ENCODE measurements at places on chromosomes 2 and 18.

DNA sequence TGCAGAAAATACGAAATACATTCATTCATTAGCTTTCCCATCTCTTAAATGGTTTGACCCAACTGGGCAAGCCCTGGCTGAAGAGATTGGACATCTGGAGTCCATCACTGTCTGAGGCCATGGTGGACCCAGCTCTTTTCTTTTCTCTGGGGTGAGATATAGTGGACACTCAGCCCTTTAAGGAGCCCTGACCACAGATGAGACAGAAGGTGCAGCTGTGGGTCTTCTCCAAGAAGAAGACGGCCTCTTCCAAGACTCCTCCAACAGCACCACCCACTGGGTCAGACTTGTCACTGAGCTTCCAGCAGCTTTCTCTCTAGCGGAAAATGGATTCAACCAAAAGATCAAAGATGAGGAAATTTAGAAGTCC lies 27.2 kb downstream of the TWIST2 start:
- DNase-seq, result no peak

DNA sequence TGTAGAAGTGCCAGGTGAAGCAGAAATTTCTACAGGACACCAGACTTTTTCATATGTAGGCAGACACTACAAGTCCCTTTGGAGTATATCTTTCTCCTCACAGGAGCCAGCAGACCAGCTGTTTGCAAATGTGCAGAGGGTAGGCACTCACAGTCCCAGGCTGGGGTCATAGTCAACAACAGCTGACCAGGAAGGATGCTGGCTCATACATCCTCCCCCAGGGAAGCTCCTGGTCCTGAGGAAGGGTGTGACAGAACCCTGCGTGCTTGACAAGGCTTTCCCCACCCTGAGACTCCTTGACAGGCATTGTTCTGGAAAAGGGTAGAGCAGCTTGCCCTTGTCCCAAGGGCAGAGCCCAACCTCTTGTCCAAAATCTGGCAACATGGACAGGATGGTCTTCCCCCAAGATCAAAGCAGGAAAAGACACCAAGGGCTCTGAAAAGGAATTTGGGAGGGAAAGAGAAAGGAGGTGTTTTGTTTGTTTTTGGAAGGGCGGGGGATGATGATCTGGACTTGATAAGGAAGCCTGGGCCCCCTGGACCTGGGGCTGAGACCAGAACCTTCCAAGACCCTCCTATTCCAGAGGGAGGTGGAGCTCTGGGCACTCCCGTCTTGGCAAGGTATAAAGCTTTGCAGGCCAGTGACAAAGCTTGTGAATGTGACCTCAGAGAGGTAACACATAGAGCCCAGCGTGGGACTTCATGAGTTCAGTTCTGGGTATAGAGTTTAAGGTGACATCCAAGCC lies 87.1 kb downstream of the GFPT1 start:
- no peak for DNase-seq

DNA sequence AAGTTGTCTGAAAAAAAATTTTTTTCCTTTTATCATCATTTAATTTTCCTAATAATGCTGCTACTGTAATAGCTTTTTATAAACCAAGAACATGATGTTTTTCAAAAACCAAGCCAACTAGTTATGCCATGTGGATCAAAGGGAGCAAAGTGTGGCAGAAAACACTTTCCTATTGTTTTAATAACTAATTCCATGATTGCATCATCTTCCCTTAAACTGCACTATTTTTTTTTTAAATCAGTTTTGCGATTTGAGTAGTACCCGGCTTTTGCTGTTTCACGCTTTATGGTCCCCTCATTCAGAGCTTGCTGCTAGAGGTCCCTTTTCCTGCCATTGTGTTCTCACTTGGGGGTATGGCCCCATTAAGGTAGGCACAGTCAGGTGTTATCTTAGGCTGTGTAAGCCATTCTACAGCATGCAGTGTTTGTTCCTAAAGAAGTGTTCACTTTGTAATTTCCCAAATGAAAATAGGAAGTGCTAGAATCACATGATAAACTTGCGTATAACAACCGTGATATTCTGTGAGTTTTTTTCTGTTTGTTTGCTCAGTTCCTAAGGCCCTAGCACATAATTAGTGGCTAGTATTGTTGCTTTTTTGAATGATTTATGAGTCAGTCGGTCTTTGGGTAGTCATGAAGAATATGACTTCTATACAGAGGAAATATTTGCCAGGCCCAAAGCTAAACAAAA lies 225.8 kb downstream of the PTGR3 start:
- DNase-seq, result no peak

DNA sequence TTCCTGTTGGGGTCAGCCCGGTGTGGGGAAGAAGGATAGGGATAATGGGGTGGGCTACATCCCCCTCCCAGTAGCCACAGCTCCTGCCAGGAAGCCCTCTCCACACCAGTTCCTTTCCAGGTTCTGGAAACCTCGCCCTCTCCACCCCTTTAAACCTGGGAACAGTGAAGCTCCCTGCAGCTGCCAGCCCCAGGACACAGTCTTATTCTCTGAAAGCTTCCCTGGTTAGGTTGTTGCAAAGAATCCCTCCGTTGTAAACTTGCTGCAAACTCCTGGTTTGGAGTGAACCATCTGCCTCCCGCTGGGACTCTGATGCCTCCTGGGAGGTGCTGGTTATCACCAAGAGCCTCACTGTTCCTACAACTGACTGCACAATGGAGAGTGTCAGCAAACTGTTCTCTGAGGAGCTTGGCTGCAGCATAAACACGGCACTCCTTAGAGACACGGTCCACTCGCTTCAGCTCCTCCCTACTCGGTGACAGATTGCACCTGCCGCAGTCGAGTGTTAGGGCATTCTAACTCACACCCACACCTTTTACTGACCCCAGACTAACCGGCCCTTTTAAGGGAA lies 261.8 kb upstream of the RAB6C start:
- DNase-seq, result peak; percentile 53

- DNase-seq, result no peak
These were observed 21.4 kb downstream of the RAB27B start for GRCh38 chr18:54849683-54850082.

GRCh38 chr2:235870515-235870914 lies 297.7 kb downstream of the GBX2 start:
- DNase-seq, result no peak

- no peak for DNase-seq
These were observed 114.3 kb downstream of the MGAT5 start for GRCh38 chr2:134368009-134368817.

DNA sequence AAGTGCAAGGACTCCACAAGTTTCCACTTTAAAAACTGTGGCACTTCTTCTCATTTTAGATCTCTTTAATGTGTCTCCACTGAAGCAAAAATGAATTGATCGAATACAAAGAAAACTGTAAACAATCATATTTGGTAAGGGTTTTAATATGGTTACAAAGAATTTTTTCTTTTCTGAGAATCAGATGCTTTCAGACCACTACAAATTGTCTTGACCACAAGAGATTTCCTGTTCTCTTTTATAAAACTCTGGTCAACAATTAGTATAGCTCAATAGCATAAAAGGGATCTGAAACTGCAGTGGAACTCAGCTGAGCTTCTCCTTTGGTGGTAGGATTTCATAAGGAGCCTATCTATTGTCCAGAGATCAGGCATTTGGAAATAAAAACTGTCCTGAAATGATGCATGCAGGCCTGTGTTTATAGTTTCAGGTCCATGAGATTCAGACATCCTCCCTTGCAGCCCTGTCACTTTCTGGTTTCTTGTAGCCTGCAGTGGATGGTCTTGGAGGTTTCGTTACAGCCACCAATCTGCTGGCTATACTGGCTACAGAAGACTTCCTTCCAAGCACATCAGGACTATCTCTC lies 120.0 kb downstream of the DOCK10 start:
- DNase-seq, result no peak

- DNase-seq, result no peak
These were observed 4.9 kb downstream of the KIF1A start for GRCh38 chr2:240814946-240815760.

DNA sequence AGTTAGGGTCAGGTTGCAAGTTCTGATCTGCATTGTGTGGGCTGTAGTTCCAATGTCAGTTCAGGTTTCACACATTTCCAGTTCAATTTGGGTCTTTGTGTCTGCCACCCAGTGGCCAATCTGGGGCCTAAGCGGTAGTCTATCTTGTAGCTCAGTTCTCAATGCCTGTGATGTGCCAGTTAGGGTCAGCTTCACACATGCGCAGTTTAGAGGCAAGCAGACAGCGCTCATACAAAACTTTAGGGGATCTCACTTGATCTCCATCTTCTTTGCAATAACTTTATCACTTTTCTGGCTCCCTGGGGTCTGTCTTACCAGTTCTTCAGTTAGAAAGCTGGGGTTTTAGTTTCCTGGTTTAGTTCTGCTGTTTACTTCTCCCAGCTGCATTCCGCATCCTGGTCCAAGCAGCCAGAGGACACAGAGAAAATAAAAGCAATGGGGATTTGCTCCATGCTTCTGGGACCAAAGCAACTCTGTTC lies 11.0 kb upstream of the ZNF24 start:
- no peak for DNase-seq

DNA sequence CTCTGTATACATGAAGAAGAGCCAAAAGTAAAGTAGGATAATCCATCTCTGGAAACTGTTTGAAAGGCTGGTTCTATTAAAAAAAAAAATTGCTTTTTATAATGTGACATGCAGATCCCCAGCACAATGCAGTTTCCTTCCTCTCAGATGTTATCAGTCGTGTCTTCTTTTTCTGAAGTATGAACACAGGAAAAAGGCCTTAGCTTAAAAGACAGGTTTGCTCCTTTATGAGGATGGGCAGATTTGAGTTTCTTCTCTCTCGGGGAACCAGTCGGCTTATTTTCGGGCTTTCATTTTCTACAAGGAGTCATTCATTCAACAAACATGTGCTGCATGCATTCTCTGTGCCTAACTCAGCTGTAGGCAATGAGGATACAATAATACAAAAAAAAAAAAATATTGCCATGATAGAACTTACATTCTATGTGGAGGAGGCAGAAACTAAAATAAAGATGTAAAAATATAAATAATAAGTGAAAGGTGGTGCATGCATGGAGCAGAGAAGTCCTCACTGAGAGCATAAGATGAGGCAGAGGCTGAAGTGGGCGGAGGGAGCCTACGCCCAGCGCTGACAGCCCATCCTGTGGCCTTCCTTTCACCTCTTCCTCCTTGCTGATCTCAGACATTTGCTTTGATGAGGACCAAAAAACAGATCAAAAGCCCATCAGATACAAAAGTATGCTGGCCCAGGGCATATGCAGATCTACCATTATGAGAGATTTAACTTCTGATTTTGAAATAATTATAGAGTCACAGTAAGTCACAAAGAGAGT lies at the start of gene CD226:
TSS of gene CD226 (minus strand) at position 513 of the 773 bp plus-strand sequence. CDS start at position 46, 467 bp downstream.
- no peak for DNase-seq

- no peak for DNase-seq
These were observed 357.8 kb upstream of the CDH20 start for GRCh38 chr18:60975420-60975819.

DNA sequence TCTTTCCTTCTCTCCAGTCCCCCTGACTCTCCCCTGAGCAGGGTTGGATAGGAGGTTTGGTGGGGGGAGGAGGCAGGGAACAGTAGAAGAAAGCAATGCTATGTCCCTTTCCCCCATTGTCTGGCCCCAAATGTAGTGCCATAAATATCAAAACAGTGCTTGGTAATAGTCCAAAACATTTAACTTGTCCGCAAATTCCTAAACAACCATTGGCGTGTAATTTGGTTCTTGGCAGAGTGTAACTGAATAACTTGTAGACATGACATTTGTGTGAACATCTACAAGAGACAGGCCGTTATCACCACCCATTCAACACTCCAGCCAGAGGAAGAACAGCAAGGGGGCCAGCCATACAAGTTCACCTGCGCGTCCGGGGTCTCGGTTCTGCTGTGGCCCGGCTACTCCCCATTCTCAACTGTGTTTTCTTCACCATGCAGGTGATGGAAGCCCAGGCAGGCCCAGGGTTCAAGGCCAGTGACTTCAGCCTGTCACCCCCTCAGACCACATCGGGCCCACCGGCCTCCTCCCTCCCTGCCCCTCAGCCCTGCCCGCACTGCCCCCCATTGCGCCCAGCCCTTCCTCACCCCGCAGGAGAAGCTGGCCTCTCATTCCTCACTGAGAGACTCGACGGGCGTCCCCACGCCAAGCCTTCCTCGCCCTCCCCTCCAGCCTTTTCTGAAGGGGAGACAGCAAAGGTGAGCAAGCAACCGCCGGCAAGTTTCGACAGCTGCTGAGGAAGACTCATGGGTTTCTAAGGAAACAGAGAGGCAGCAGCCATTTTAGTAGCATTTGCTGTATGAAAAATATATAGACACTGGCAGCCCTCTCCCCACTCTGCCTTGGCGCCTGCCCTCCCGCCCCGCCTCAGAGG lies 699 bp upstream of the RAPGEF4 start:
- no peak for DNase-seq

GRCh38 chr18:32910694-32911296 lies 138.0 kb upstream of the KLHL14 start:
- DNase-seq, result no peak

- DNase-seq, result no peak
These were observed 9.5 kb downstream of the FASTKD2 start for GRCh38 chr2:206774871-206775270.

GRCh38 chr2:203016716-203017115 lies 2.0 kb downstream of the NBEAL1 start:
- no peak for DNase-seq

GRCh38 chr2:174711206-174711605 lies 53.1 kb downstream of the CHRNA1 start:
- no peak for DNase-seq

Measured in NCI-H187 treated with DMSO at 0.1 percent for 48 hours (cell line).